H1 (cell line): ENCODE measurements at places on chromosomes 4 and X. TPM values are rescaled to one million over a fixed set of nuclear protein-coding genes. Genes with fewer than 3 reads are reported as not detected.

The NPY5R gene
- 1.5 and 2.0 TPM in 2 replicates for total RNA-seq

The SPON2 gene
- total RNA-seq = 2.8 and 3.2 TPM in 2 replicates

The SLITRK4 gene
- total RNA-seq = 8.1 and 8.2 TPM in 2 replicates

DNA sequence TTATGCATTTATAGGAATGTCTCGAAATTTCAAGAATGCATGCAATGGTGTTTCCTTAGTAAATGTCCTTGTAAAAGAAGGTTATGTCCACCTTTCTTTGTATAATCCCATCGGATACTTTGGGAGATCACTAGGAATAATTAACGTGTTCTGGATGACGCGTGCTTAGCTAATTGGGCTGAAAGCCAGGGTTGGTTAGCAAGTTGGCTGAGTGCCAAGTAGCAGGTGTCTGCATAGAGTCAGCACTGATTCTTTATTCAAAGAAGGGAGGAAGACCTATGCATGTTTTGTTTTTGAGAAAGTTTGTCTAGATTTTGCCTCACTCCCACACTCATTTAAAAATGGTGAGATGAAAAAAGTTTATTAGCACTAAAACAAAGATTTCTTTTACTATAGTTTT, 144.6 kb downstream of the SOX3 start:
- DNase-seq = no peak
